Hypothalamus (tissue), 51 donors: ENCODE measurements at places on chromosomes 6 and 20.

- no peak for DNase-seq
Measured at GRCh38 chr20:9036593-9036992, 32.3 kb upstream of the PLCB4 start.

GRCh38 chr20:58651946-58652605 lies 993 bp downstream of the STX16 start:
- DNase-seq, result no peak

GRCh38 chr6:165110860-165111259 lies 198.5 kb downstream of the C6orf118 start:
- DNase-seq, result no peak

DNA sequence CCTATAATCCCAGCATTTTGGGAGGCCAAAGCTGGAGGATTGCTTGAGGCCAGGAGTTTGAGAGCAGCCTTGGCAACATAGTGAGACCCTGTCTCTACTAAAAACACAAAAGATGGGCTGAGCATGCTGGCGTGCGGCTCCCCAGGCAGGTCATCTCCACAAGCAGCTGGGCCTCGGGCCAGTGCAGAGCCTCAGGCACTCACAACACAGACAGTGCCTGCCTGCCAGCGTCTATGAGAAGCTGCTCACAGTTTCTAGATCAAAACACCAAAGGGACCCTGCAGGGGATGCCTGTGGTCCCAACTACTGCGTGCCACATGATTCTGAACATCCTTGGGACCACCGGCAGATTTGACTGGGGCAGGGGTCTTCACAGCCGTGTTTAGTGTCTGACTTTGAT lies 59.4 kb downstream of the GINS1 start:
- no peak for DNase-seq

DNA sequence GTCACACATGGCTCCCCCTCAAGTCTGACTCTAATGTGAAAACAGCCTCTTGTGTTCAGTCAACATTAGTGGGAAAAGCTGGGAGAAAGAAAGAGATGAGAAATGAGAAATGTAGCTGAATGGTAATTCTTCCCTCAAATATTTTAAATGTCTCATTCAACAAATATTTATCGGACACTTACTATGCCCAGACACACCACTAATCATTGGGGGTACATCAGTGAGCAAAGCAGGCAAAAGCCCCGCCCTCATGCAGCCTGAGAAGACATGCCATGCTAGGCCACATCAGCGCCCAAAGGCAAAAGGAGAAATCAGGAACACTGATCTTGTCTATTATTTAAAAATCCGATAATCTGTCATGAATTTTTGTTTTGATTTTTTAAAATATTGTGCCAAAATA lies 89.9 kb upstream of the ASF1A start:
- DNase-seq, result no peak

DNA sequence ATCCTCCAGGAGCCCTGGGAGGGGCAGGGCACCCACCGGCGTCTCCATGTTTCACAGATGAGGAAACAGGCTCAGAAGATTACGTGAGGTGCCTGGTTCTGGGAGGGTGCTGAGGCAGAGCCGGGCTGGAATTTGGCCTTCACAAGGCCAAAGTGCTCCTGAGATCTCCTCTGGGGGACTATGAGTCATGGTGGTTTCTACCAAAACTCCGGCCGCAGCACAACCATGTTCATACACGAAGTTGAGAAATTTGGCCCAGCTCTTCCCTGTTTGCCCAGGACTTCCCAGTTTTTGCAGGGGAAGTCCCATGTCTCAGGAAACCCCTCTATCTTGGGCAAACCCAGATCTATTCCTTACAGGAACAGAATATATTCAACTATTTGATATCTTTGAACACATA lies 172.9 kb upstream of the CDYL start:
- DNase-seq, result no peak

GRCh38 chr6:109486068-109486467 lies 3.0 kb upstream of the ZBTB24 start:
- DNase-seq, result no peak

- DNase-seq, result no peak
Measured at GRCh38 chr20:44271915-44272663, 25.0 kb downstream of the GDAP1L1 start.

DNA sequence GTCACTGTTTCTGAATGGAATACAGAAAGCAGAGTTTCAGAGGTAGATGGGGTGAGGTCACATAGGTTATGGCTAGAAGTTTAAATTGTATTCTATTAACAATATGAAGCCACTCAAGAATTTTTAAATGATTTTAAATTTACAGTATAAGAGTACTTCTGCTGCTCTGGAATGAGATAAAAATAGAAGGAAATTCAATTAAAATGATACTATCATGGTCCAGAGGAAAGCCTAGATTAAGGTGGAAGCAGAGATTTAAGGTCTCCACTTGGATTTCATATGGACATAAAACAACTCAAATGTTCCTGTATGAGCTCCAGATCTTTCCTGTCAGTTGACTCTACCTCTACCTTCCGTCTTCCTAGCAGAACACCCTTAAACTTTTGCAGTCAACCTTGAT lies 68.6 kb downstream of the REV3L start:
- DNase-seq, result no peak

DNA sequence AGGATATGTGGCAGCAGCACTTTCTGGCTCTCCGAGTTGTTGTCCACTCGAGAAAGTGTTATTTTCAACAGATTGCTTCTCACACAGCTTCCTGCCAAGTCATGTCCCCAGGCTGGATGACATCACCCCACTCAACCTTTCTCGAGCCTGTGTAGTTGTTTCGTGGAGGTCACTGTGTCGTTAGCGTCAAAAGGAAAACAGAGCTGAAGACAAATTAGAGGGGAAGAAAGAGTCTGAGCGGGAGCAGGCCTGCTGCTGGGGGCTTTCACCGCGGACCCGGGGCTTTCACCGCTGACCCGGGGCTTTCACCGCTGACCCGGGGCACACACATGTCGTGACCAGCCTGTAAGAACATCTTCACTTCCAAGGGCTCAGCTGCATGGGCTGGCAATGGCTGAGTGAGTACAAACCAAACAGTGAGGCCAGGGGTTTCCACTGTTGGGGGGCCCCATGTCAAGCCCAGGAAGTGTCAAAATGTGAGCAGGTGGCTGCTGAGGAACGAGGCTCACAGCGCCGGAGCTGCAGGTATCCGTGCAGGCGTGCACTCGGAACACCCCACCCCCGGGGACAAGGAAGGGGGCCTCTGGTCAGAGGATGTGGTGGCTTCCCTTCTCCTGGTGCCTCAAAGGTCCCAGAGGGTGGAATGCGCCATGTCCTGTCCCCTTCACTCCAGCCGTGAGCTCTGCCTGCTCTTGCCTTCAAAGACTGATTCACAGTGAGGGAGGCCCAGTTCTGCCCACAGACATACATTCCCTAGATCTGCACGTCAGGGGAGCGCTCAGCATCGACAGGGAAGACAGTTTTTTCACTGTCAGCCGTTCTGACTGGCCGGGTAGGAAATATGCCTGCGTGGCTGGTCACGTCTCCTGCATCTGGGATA lies 365.9 kb downstream of the TAF4 start:
- no peak for DNase-seq

GRCh38 chr6:147651249-147652063 lies 143.0 kb downstream of the SAMD5 start:
- DNase-seq, result no peak

DNA sequence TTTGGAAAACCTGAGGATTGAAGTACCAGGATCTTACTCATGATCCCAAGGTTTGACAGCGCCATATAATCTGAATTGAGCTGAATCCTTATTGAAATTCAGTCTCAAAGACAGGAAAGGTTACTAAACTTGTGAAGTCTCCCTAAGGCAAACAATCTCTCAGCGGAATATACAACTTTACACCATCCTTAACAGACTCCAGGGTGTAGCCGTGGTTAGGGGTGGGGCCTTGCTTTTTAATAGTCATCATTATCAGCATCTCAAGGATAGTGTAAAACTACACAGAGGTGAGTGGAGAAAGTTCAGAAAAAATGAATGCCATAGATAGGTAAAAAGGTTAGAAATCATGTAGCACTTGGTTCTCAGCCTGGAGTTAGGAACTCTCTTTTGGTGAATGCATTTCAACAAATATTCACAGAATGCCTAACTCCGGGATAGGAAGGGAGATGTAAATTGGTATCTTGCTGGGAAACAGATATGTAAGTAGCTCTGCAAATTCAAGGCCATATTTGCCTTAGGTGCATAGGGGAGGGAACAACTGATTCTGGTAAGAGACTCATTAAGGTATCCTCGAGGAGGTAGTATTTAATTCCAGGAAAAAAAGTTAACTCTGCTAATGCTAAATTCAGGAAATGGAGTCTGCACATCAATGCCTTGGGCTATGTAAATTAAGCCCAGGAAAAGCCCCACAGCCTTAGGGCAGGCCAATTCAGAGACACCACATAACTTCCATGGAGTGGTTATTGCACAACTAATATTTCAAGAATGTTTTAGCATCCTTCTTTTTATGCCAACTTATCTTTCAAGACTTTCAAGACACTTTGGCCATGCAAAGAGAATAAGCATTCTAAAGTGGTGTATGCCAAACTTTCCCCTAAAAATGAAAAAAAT lies 61.6 kb downstream of the SNAP25 start:
- DNase-seq, result no peak

DNA sequence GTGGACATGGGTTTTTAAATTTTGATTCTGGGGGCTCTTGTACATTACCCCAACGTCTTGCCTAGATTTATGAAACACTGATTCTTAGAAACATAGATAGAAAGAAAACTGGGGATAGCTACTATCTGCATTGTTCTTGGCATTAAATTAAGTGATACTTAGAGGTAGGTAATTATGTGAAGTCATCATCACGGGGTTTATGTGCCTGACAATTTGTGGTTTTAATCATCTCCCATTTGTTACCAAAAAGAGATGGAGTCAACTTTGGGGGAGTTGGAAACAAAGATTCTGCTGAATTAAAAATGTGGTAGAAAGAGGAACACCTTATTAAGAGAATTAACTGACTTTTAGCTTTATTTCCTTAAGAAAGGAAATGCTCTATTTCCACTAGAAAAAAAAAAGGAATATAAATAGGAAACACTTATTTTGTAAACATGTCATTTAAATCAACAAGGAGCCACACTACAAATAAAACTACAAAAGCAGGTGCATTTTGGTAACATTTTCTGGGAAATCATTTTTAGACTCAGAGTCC lies 5.6 kb downstream of the TNFAIP3 start:
- no peak for DNase-seq

DNA sequence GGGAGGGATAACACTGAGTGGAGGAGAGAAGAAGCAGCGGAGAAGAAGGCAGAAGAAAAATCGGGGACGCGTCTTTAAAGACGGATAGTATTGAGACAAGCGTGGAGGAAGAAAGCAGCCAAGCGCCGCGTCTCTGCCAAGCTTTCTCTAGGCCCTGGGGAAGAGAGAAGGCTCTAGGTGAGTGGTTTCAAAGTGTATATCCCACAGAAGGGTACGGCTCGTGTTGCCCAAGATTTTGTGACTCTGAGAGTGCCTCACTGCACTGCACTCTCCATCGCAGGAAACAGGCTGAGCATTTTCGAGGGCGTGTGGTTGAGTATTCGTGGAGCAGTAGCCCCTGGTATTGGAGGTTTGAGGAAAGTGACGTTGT lies 185.4 kb downstream of the TRIM27 start:
- no peak for DNase-seq

DNA sequence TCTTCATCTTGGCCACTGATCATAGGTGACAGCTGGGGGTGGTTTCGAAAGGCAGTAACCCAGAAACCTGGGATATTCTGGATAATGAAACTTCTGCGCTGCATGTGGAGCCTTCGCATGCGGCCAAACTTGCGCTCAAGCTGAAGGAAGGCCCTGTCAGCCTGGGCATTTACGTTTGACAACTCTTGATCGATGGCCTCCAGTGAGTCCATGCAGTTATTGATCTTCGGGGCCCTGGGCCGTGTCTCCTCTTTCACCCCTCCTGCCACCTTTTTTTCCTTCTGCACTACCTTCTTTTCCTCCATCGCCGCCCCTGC lies 729 bp downstream of the TSPYL4 start:
- DNase-seq, result no peak

GRCh38 chr20:40882152-40882551 lies 146.5 kb upstream of the TOP1 start:
- no peak for DNase-seq

DNA sequence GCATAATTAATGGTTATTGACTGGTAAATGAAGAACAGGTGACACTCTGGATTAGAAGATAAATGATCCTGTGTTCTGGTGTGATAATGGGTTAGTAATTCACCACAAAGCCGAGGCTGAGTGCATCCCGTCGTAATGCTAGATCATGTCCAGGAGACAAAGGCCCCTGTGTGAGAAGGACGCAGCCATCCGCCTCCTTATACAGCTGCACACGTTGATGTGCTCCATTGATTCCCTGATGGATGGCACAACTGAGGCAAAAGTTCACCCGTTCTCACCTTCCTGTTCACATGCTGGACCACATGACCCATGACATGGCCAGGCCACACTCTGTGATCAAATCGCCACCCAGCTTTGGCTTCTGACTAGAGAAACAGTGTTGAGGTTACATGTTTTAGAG lies 136.1 kb downstream of the FOXC1 start:
- DNase-seq, result no peak

DNA sequence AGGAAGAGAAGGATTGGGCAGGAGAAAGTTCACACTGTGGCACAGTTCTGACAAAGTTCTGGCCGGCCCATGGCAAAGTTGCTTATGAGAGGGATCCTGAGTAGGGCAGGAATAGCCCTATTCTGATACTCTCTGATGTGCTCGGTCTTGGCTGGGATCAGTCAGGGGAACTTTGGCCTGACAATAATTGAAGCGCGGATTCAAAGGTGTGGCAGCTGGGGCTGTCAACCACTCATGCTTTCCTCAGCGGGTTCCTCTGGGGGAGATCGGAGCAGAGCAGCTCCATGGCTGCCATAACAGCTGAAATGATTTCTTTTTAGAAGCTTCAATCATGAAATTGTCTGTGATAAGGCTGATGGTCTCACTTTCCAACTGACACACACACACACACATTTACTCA lies 714.1 kb downstream of the DHX35 start:
- no peak for DNase-seq

DNA sequence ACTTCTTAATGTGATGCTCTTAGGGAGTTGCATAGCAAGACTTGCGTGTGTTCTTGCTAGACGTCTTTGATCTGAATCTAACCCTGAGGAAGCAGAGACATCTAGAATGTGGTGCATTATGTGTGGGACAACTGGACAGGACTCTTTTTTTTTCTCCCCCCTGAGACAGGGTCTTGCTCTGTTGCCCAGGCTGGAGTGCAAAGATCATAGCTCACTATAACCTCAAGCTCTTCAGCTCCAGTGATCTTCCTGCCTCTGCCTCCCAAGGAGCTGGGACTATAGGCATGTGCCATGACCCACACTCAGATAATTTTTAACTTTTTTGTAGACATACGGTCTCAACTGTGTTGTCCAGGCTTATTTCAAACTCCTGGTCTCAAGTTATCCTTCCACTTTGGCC lies 34.0 kb downstream of the PCMT1 start:
- DNase-seq, result no peak

DNA sequence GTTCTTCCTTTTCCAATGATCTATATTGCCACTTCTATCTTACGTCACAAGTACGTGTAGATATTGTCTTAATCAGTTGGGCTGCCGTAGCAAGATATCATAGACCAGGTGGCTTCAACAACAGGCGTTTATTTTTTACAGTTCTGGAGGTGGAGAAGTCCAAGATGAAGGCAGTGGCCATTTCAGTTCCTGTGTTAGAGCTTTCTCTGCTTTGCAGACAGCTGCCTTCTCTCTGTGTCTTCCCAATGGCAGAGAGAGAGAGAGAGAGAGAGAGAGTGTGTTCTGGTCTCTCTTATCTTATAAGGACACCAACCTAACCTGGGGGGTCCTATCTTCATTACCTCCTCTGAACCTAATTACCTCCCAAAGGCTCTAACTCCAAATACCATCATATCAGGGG lies 8.3 kb downstream of the HSF2 start:
- DNase-seq, result no peak

GRCh38 chr6:54541541-54541940 lies 233.3 kb downstream of the TINAG start:
- no peak for DNase-seq

GRCh38 chr20:41365777-41366545 lies 657 bp downstream of the EMILIN3 start:
- no peak for DNase-seq
